ENCODE measurements at places on chromosomes 7 and 10. TPM values are rescaled to one million over a fixed set of nuclear protein-coding genes. Genes with fewer than 3 reads are reported as not detected.

DNA sequence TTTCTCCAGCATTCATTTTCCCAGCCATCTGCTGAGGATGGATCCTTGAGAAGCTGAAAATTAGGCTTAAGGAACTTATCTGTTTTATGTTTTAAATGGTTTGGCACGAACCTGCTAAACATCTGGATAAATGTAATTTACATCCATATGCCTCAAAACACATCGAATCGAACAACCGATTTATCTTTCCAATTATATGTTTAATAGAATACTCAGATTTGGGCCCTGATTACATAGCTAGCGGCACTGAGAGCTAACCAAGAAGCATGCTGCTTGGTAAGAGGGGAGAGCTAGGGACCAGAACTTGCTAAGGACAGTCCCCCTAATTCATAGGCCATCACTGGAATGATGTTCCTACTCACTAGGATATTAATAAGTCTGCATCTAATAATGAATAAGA, 144.4 kb downstream of the BUB3 start:
- no peak for DNase-seq
- no peak overlapping the region for H3K4me3 ChIP-seq
- H3K4me1 ChIP-seq, result peaks cover 5% of the 10 kb centered on the region
- H3K36me3 ChIP-seq, result no peaks in the 10 kb centered on the region

DNA sequence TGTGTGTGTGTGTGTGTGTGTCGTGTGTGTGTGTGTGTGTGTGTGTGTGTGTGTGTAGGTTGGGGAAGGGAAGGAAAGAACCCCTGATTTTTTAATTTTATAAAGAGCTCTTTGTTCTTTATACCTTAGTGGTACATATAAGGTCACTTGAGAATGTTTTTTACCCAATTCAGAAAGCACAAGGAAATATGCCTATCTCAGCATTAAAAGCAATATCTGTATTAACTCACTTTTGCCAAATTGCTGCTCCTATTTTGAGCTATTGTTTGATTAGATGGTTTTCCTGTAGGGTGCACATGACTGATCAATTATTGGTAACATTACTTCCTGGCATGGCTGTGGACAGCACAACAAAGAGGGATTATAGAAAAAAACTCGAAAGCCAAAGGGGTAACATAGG, 60.5 kb downstream of the SEMA3D start:
- DNase-seq, result no peak
- H3K36me3 ChIP-seq, result no peaks in the 10 kb centered on the region
- H3K4me1 ChIP-seq, result peaks cover 3% of the 10 kb centered on the region
- no peaks in the 10 kb centered on the region for H3K27me3 ChIP-seq

- peaks cover 1% of the 10 kb centered on the region for H3K36me3 ChIP-seq
- peak overlapping the region; percentile 92 for H3K27ac ChIP-seq
- DNase-seq, result no peak
- peak overlapping the region; percentile 91 for H3K4me3 ChIP-seq
- peaks cover 4% of the 10 kb centered on the region for H3K27me3 ChIP-seq
Observed at GRCh38 chr7:152462995-152463708, 27.3 kb upstream of the KMT2C start.

DNA sequence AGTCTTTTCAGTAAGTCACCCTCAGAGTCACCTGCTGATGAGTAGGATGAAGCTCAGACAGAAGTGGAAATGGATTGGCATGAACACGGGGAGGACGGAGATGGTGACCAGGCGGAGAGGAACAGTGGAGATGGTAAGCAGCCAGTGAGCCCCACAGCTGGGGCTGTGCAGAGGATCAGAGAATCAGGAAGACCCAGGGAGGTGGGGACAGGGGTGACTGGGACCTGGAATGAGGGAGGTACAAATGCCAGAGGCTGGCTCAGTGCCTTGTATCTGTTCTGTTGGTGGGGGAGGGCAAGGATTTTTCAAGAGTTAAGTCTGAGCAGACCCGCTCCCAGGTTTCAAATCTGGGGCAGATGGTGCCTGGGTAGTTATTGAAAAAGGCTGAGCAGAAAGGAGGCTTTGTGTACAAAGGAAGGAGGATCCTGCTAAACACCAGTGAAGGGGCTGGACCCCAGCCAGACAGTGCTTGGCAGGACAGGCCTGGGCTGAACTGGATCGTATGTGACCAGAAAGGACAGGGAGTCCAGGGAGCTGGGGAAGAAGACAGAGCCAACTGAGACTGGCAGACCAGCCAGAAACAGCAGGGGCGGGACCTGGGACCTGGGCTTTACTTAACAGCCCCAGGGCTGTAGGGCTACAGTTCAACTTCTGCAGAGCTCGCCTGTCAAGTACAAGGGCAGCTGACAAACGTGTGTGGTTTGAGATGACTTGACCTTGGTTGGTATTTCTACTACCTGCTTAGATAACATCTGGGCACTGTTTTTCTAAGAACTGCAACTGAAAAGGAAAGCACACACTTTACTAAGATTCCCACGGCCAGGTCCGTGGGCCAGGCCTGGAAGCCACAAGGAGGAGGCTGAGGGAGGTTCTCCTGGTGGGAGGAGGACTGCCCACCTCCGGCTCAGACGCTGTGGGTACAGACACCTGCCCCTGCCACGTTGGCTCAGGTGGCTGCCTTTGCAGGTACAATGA, 13.2 kb upstream of the FRMPD2 start:
- H3K4me1 ChIP-seq, result peaks cover 29% of the 10 kb centered on the region
- peaks cover 7% of the 10 kb centered on the region for H3K27me3 ChIP-seq
- H3K4me3 ChIP-seq, result peak overlapping the region; percentile 4

GRCh38 chr7:137816696-137817320, 30.0 kb downstream of the DGKI start:
- peaks cover 51% of the 10 kb centered on the region for H3K4me1 ChIP-seq
- no peaks in the 10 kb centered on the region for H3K36me3 ChIP-seq
- no peak for DNase-seq
- H3K27ac ChIP-seq, result no peak overlapping the region

DNA sequence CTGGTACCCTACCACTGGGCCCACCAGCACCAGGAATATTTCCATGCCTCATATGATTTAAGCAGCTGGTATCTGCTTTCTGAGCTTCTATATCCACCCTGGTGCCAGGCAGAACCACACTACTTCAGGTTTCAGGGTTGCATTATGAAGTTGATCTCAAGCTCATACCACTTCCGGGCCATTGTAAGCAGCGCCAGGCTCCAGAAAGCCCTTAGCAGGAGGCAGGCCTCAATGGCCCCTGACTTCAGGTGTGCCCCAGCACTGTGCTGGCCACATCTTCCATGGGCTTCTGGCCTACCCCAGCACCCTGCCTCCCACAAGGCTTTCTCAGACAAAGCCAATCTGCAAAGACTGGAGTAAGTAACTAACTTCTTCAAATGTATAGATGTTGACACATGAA, 391.3 kb upstream of the GRM3 start:
- no peaks in the 10 kb centered on the region for H3K36me3 ChIP-seq
- H3K27ac ChIP-seq, result no peak overlapping the region
- H3K4me3 ChIP-seq, result no peak overlapping the region
- no peaks in the 10 kb centered on the region for H3K4me1 ChIP-seq
- no peaks in the 10 kb centered on the region for H3K27me3 ChIP-seq

DNA sequence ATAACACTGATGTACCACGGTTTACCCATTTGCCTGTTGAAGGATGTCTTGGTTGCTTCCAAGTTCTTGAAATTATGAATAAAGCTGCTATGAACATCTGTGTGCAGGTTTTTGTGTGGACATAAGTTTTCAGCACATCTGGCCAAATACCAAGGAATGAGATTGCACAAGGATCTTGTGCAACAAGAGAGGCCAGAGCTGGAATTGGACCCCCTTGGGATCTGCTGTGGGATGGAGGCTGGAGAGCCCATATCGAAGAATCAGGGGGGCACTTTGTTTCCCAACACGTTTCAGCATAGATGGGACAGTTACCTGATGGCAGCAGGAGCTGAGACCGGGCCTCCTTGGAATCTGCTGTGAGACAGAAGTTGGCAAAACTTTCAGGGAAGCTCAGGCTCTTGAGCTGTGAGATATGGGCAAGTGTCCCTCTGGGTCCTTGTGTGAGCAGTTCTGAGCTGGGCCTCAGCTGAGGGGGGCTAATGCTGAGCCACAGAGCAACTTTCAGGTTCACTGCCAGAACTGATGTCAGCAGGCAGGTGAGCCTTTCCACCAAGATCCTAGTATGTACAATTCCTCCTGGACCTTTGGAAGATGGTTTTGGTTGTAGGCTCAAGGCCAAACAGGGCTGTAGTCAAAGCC, 115.2 kb upstream of the RAB18 start:
- no peaks in the 10 kb centered on the region for H3K36me3 ChIP-seq
- H3K4me3 ChIP-seq, result no peak overlapping the region
- no peaks in the 10 kb centered on the region for H3K4me1 ChIP-seq
- H3K27ac ChIP-seq, result no peak overlapping the region
- H3K27me3 ChIP-seq, result no peaks in the 10 kb centered on the region

The NAT16 gene
- total RNA-seq, result 2.4 TPM

GRCh38 chr7:47100817-47101435, 481.0 kb downstream of the TNS3 start:
- H3K27me3 ChIP-seq, result no peaks in the 10 kb centered on the region
- peak; percentile 53 for DNase-seq
- H3K4me3 ChIP-seq, result no peak overlapping the region
- no peaks in the 10 kb centered on the region for H3K36me3 ChIP-seq

GRCh38 chr7:35355911-35356310, 102.0 kb upstream of the TBX20 start:
- no peak for DNase-seq
- no peak overlapping the region for H3K4me3 ChIP-seq
- H3K36me3 ChIP-seq, result peaks cover 5% of the 10 kb centered on the region
- peaks cover 7% of the 10 kb centered on the region for H3K4me1 ChIP-seq

- H3K27me3 ChIP-seq, result peaks cover 4% of the 10 kb centered on the region
- H3K4me1 ChIP-seq, result peaks cover 16% of the 10 kb centered on the region
- H3K4me3 ChIP-seq, result peak within 1 kb of the TSS; percentile 91
- no peaks in the 10 kb centered on the region for H3K36me3 ChIP-seq
Observed at GRCh38 chr7:1503816-1504775, at the start of gene INTS1. INTS1 (minus strand) TSS chr7:1504389; CDS start chr7:1503960, 429 bp downstream.

DNA sequence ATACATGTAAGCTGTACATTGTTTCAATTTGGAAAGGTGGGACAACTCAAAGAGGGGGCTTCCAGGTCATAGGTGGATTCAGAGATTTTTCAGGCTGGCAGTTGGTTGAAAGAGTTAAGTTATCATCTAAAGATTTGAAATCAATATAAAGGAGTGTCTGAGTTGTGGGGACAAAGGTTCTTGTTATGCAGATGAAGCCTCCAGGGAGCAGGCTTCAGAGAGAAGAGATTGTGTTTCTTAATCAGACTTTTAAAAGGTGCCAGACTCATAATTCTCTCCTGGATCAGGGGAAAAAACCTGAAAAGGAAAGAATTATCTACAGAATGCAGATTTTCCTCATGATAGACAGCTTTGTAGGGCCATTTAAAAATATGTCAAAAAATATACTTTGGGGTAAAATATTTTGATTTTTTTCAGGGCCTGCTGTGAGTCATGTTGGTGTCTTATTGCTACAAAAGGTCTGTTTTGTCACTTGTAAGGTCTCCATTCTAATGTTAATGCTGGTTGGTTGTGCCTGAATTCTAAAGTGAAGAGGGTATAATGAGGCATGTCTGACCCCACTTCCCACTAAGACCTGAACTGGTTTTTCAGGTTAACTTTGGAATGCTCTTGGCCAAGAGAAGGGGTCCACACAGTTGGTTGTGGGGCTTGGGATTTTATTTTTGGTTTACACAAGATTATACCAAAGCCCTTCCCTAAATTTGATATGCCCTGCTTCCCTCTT, 52.7 kb upstream of the PRSS1 start:
- peaks cover 2% of the 10 kb centered on the region for H3K27me3 ChIP-seq
- no peaks in the 10 kb centered on the region for H3K36me3 ChIP-seq
- no peak overlapping the region for H3K27ac ChIP-seq

GRCh38 chr7:44073664-44074348, 8.4 kb upstream of the PGAM2 start:
- H3K4me3 ChIP-seq, result no peak overlapping the region
- DNase-seq, result no peak
- H3K36me3 ChIP-seq, result peaks cover 6% of the 10 kb centered on the region
- peaks cover 1% of the 10 kb centered on the region for H3K4me1 ChIP-seq

GRCh38 chr10:22252801-22253579, 35.2 kb upstream of the EBLN1 start:
- H3K27me3 ChIP-seq, result peaks cover 12% of the 10 kb centered on the region
- H3K36me3 ChIP-seq, result no peaks in the 10 kb centered on the region
- peak overlapping the region; percentile 76 for H3K4me3 ChIP-seq
- no peaks in the 10 kb centered on the region for H3K4me1 ChIP-seq

The C7orf25 gene
- 3.6 TPM for total RNA-seq

DNA sequence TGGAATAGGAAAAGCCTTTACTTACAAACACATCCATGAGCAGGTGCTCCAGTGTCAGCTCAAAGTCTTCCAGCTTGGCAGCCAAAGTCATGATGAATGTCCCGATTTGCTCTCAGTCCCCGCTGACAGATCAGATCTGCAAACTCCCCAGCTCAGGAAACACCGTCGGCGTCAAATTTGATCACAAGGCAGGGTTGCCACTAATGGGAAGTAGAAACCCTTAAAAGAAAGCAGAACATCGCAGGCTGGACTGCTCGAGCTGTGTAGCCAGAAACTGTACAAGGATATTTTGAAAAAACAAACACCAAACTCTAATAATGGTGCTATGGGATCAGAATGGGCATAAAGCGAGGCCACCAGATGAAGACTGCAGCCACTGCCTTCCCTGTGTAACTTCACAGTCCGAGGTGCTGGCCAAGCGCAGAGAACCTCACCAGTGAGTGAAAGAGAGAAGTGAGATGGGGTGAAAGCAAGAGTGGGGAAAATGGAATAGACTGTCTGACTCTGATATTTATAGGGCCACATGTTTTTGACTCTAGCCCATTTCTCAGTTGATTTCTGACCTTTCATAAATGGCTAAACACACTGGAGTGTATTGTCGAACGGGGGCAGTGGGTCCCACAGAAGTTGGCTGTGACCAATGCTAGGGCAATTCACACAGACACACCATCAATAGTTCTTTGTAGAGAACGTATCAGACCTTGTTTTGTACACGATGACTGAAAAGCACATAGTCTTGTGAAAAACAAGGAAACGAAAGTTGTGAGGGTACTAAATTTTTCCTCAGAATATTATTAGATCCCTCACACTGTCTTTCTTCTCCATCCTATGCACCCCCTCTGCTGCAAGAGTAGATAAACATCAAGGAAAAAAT, 306.2 kb downstream of the FRMD4A start:
- DNase-seq, result no peak
- no peaks in the 10 kb centered on the region for H3K36me3 ChIP-seq
- no peaks in the 10 kb centered on the region for H3K27me3 ChIP-seq

DNA sequence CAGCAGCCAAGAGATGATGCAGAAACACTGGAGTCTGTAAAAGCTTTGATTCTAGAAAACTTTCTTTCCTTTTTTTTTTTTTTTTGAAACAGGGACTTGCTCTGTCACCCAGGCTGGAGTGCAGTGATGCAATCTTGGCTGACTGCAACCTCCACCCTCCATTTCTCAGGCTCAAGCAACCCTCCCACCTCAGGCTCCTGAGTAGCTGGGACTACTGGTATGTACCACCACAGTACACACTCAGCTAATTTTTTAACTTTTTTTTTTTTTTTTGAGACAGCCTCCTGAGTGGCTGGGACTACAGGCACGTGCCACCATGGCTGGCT, 17.0 kb upstream of the BAG3 start:
- H3K4me3 ChIP-seq, result no peak overlapping the region
- no peaks in the 10 kb centered on the region for H3K27me3 ChIP-seq
- no peaks in the 10 kb centered on the region for H3K36me3 ChIP-seq
- H3K4me1 ChIP-seq, result no peaks in the 10 kb centered on the region

Data from glutamatergic neuron (in vitro differentiated cells).